ENCODE measurements at places on chromosomes 5 and 9. TPM values are rescaled to one million over a fixed set of nuclear protein-coding genes. Genes with fewer than 3 reads are reported as not detected.

Gene SMIM33
- not detected for total RNA-seq

DNA sequence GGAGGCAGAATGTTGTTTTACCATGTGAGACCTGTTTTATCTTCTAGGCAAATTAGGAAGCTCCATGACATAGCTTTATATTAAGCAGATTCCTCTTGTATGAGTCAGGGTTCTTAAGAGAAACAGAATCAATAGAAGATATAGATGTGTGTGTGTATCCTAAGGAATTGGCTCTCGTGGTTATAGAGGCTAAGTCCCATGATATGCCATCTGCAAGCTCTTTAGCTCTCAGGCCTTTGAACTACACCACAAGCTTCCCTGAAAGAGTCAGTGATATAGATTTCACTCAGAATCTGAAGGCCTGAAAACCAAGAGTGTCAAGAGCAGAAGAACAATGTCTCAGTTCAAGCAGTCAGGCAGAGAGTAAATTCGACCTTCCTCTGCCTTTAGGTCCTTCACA, 365.8 kb upstream of the ZNF608 start:
- no peak for DNase-seq

DNA sequence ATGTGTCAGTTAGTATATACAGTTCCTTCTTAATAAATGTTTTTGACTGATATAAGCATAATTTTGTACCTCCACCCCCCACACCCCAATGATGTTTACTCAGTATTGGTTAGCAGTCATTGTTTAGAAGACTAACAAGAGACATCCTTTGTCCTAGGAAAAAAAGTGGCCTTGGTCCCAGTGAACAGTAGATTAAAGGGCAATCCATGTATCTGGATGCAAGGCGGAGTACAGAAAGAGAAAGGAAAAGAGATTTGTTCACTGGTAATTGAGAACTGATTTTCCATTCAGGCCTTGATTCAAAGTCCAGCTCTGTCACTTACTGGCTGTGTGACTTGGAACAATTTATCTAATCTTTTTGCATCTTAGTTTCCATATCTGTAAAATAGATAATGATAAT, 4.6 kb downstream of the RALGPS1 start:
- no peak for DNase-seq

GRCh38 chr5:150017226-150018005, 16.9 kb downstream of the HMGXB3 start:
- peak; percentile 37 for DNase-seq

GRCh38 chr5:81081461-81081835, 121.3 kb downstream of the RASGRF2 start:
- DNase-seq, result no peak

GRCh38 chr5:44372028-44372427, 17.2 kb downstream of the FGF10 start:
- DNase-seq, result no peak

- no peak for DNase-seq
Measured at GRCh38 chr5:136811086-136811485, 445.7 kb upstream of the TRPC7 start.
